A375 (cell line): ENCODE measurements at places on chromosomes 7 and 10. TPM values are rescaled to one million over a fixed set of nuclear protein-coding genes. Genes with fewer than 3 reads are reported as not detected.

Gene ACTL6B
- not detected in 2 replicates for total RNA-seq

Gene TRPV5
- 0.05 TPM in 1 of 2 replicates, not detected in the other for total RNA-seq

Gene MEIG1
- 0.66 and 0.72 TPM in 2 replicates for total RNA-seq

Gene MKI67
- 83.6 and 85.4 TPM in 2 replicates for total RNA-seq

Gene AKR1D1
- total RNA-seq = not detected in 2 replicates

Gene LRRC61
- not detected in 2 replicates for total RNA-seq
